ENCODE measurements at places on chromosomes 6 and 20. TPM values are rescaled to one million over a fixed set of nuclear protein-coding genes. Genes with fewer than 3 reads are reported as not detected.

GRCh38 chr6:169239181-169239580, 14.5 kb downstream of the THBS2 start:
- DNase-seq: no peak

GRCh38 chr20:33684533-33685327, 1.5 kb downstream of the E2F1 start:
- DNase-seq: peak; percentile 83

- DNase-seq: peak; percentile 68
Observed at GRCh38 chr6:159969921-159970320, 1.0 kb downstream of the IGF2R start.

DNA sequence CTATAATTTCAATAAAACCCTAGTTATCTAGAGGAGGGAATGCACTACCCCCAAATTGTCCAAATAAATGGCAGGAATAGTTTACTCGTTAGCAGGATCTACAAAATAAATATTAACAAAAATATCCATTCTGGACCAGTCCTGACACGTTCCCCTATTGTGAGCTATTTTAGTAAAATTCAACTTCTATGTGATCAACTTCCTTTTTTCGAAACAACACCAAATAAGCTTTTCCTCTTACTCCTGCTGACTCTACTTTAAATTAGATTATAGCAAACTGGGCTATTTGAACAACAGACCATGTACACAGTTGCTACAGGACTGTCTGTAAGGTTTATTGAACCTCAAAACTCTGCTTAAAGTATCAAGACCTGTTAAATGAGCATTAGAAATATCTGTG, 154.3 kb downstream of the IPCEF1 start:
- DNase-seq: no peak

DNA sequence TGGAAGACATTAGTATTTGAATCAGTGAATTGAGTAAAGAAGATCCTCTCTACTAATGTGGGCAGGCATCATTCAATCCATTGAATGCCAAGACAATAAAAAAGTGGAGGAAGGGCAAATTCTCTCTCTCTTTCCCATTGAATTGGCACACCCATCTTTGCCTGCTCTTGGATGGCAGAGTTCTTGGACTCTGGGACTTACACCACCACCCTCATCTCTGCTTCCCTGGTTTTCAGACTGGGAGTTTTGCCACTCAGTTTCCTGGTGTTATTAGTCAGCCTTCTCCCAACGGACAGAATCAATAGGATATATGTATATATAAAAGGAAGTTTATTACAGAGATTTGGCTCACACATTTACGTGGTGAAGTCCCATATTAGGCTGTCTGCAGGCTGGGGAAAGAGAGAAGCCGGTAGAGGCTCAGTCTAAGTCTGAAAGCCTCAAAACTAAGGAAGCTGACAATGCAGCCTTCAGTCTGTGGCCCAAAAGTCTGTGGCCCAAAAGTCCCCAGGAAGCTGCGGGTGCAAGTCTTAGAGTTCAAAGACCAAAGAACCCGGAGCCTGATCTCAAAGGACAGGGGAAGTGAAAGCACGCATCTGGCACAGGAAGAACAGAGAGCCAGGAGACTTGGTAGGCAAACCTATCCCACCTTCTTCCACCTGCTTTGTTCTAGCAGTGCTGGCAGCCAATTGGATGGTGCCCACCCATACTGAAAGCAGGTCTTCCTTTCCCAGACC, 64.4 kb downstream of the SMPDL3A start:
- no peak for DNase-seq

- DNase-seq: no peak
Observed at GRCh38 chr6:25105070-25105925, 169.5 kb upstream of the RIPOR2 start.

GRCh38 chr6:116514111-116514510, 2.7 kb downstream of the CALHM5 start:
- DNase-seq: no peak

DNA sequence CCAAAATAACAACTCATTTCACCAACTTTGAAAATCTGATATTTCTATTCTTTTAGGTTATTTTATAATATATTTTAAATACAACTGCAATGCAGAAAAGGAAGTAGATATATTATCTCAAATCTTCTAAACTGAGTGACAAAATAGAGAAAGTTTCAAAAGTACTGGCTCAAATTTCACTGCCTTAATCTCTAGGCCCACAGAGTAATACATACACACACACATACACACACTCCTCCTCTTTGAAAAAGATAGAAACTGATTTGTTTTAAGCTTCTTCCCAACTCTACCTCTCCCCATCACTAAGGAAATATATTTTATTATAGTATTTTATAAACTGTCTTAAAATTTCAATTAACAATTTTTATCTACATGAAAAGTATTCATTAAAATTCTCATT, 36.2 kb downstream of the ARHGAP18 start:
- no peak for DNase-seq

DNA sequence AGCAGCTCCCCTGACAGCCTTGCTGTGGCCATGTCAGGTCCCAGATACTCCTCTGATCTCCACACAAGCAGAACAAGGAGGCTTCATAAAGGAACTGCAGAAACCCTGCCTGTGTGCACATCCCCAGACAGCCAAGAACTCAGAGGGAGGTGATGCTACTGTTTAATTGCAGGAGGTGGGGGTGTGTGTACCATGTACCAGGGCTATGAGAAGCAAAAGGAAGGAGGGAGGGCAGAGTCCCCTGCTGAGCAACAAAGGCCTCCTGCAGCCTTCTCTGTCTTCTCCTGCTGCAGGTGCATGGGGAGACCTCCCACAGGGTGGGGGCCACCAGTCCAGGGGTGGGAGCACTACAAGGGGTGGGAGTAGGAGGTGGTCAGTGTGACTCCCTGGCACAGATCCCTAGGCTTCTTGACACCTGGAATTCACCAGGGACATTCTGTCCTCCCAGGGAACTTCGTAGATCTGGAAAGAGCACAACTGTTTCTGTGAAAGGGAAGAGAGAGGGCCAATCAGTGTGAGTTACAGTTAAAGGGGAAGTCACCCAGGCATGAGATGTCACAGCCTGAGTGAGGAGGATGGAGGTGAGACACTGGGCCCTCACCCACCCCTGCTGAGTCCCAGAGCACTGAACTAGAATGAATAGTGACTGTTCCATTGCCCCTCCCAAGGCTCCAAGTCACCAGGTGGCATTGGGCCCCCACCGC, 2.8 kb downstream of the CST2 start:
- no peak for DNase-seq

- DNase-seq: no peak
Observed at GRCh38 chr6:145865595-145865994, 51.0 kb upstream of the FBXO30 start.

- no peak for DNase-seq
Observed at GRCh38 chr6:39819676-39820075, 27.5 kb downstream of the DAAM2 start.

The SIRPA gene
- total RNA-seq: 5.9 TPM

The ENPP5 gene
- 8.3 TPM for total RNA-seq

The TMEM14C gene
- 107 TPM for total RNA-seq

The GCNT2 gene
- 24.9 TPM for total RNA-seq

The CAP2 gene
- total RNA-seq: 47.9 TPM

The TAGAP gene
- total RNA-seq: 0.32 TPM

The FAM83D gene
- 21.3 TPM for total RNA-seq

The APOM gene
- total RNA-seq: 2.0 TPM

The FAM209B gene
- total RNA-seq: not detected

The RPL7L1 gene
- 112 TPM for total RNA-seq
